ENCODE measurements at places on chromosomes 1 and 21.

DNA sequence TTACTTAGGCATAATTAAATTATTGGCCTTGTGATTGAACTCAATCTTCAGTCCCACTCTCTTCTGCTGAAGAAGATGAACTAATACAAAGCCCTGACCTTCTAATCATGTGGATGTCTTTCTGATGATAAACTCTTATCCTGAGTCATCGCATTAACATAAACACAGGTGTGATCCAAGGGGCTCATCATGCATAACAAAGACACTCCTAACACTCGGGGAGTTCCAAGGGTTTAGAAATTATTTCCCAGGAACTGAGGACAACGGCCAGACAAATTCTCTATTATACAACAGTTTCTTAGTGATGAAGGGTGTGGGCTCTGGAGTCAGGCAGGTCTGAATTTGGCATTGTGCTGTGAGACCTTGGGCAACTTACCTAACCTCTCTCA lies 18.0 kb downstream of the DUSP10 start:
- DNase-seq, result no peak

DNA sequence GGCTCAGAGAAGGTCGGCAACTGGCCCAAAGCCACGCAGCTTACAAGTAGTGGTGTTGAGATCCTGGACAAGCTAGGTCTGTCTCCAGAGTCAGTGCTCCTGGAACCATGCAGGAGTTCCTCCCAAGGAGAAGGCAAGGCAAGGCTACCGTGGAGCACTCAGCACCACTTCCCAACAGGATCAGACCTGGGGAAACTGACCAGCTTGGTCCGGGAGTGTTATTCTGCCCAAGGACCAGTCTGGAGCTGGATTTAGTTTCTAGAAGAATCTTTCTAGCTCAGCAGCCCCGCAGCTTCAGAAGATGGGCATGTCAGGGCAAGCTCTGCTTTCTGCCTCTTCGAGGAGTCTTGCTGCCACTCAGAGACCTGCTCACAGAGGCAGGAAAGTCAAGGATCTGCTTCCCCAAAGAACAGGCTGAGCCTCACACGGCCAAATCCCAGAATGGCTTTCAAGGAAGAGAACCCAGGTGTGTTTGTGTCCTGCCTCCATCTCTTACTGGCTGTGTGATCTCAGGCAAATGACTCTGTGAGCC lies 302.8 kb downstream of the MATN1 start:
- DNase-seq, result no peak

- DNase-seq, result no peak
These were observed 10.6 kb downstream of the ADARB1 start for GRCh38 chr21:45084881-45085536.

- DNase-seq, result no peak
These were observed 748 bp upstream of the NIPAL3 start for GRCh38 chr1:24414775-24415333.

GRCh38 chr1:115324649-115325420 lies 13.2 kb downstream of the NGF start:
- DNase-seq, result no peak

Measured in fibroblast of the aortic adventitia (primary cell).